ENCODE measurements at places on chromosomes 11 and 22.

GRCh38 chr11:106179048-106179447, 101.6 kb downstream of the AASDHPPT start:
- no peak for DNase-seq

DNA sequence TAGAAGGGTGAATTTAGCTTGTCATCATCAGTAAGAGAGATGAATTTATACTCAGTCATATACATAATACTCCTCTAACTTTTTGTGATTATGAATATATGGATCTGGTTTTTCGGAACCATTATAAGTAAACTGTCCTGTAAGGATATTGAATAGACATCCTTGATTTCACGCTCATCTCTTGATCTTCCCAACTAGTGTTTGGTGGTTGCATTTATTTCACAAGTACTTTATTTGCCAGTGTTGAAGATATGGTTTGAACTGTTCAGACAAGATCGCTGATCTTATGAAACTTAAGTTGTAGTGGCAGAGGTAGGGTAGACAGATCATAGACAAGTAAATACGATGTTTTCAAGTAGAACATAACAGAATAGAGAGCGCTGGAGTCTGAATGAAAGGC, 3.0 kb downstream of the FBXO7 start:
- no peak for DNase-seq

GRCh38 chr11:20353829-20354434, 9.6 kb upstream of the HTATIP2 start:
- DNase-seq, result peak; percentile 27

DNA sequence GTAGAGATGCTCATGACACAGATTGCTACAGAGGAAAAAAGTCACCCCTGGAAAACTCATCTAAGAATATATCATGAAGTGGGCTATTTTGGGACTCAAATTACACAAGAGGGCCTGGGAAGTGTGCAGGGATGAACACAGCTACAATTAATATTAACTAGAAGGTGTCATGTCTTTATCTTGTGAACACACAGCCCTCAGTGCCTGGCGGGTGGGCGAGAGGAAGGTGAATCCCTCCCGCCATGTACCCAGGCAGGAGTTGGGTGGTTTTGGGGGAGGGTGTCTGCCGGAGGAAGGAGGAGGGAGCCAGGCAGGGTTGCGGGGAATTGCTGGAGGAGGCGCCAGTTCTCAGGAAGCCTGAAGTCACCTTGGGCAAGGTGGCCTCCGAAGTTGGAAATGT, 5.1 kb upstream of the FAM83F start:
- no peak for DNase-seq

- no peak for DNase-seq
Observed at GRCh38 chr11:72292106-72292785, 48.3 kb upstream of the PHOX2A start.

- DNase-seq, result no peak
Observed at GRCh38 chr22:26985931-26986782, 328.8 kb downstream of the MIAT start.
